ENCODE measurements at places on chromosomes 11 and 22.

- no peak for DNase-seq
Observed at GRCh38 chr22:27684901-27685300, 116.7 kb downstream of the MN1 start.

DNA sequence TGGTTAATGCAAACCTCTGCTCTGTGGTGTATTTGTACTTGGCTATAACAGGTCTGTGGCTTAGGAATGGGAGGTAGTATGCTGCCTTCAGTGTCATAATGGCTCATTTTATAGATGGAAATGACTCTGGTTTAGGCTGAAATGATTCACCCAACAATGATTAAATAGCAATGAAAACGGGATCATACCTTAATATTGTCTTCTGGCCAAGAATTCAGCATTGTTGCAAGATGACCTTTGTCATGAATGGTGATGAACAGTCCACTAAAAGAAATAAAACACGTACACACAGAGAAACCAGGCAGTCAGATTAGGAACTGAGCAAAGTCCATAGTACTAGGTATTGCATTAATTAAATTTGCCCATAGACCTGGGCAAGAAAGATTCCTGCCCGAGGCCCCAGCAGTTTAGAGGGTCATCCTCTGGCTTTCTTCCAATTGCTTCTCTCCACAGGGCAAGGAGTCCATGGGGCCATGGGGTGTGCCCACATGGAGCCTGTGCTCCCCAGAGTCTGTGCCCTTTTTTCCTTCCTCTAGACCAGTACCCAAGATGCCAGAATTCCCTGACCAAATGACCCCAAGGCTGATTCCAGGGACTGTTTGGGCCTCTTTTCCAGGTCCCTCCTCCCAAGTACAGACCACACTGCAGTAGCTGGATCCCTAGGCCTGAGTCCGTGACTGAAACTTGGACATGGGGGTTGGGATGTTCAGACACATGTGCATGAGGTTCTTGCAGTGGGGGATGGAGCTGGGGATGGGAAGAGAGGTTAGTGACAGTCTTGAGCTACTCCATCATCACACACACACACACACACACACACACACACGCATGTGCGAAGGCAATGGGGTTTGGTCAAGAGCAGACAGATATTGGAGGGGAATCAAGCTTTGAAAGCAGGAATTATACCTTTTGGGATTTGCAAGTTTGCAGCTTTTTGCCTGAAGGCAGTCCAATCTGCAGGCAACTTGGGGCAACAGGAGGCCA is 134.2 kb downstream of the CCDC81 start:
- DNase-seq = no peak

DNA sequence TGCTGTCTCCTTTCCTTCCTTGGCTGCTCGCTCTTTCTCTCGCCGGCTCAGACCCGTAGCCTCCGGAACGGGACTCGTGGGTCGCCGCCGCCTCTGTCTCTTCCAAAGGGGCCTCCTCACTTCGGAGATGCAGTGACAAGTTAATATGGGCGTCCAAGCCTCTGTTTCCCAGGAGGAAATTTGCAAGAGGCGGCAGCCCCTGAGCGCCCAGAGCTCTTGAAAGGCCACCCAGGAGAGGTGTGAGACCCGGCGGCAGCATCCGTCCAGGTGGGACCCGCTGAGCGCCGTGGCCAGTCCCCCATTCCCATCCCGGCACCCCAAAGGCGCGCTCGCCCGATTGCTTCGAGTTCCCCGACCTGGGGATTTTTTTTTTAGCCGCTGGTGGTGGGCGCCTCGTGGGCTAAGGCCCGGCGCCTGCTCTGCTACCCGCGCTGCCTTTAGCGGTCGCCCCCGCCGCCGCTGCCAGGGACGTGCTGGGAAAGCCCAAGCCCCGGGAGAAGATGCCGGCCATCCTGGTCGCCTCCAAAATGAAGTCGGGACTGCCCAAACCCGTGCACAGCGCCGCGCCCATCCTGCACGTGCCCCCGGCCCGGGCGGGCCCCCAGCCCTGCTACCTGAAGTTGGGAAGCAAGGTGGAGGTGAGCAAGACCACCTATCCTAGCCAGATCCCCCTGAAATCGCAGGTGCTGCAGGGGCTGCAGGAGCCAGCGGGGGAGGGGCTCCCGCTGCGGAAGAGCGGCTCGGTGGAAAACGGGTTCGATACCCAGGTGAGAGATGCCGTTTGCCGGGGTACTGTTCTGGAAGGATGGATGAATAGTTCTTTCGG is 772 bp downstream of the NAV2 start:
- no peak for DNase-seq

GRCh38 chr11:114099392-114100178 is 40.1 kb downstream of the ZBTB16 start:
- no peak for DNase-seq

DNA sequence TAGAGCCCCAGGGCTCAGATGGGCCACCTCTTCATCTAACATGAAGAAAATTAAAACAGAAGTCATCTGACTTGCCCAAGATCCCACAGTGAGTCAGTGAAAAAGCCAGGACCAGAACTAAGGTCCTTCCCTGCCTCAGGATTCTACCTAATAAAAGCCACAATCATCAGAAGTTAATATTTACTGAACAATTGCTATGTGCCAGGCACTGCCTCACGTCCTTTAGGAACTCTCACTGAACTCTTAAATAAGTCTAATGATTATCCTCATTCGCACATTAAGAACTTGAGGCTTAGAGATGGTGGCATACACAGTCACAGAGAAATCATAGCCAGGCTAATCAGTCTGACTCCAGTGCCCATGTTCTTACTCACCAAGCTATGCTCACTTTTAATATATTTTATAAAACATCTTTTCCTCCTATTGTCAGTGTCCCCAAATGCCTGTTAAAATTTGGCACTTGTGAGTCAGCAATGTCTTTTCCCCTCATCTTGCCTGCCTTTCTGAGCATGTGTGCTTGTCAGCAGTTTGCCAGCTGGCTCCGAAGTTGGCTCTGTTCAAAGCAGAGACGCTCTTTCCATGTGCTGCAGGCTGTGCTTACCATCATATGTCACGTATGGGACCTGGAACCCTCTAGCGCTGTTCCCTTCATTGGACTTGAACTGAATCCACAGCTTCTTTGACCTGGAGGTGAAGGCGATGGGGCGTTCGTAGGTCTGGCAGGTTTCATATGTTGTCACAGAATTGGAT is 21.5 kb upstream of the NRIP3 start:
- no peak for DNase-seq

DNA sequence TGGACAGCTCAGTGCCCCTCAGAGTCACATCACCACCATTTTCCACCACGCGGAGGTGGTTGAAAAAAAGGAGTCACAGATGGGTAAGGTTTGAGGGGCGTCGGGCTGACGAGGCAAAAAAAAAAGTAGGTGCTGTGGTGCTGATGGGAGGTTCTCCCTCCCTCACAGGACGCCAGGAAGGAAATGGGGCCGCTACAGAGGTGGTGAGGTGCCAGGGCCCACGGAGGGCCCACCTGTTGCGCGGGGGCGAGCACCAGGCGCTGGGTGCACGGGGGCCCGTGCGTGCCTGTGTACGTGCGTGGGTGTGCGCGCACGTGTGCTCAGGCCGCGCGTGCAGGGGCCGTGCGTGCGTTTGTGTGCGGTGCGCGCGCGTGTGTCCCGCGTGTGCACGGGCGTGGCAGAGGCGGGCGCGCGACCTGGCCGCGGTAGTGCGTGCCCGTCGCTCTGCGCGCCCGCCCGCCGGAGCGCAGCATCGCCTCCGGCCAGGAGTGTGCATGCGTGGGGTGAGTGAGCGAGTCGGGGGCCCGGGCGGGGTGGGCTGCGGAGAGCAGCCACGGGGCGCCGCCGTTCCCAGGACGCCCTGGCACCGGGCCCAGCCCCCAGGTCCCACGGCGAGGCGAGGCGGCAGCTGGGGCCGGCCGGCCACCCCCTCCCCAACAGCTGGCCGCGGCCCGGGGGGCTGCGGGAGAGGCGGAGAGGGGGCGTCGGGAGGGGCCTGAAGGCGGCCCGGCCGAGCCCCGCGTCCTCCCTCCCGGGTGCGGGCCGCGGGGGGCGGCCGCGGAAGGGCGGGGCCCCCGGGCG is 2.8 kb downstream of the PDGFB start:
- no peak for DNase-seq

DNA sequence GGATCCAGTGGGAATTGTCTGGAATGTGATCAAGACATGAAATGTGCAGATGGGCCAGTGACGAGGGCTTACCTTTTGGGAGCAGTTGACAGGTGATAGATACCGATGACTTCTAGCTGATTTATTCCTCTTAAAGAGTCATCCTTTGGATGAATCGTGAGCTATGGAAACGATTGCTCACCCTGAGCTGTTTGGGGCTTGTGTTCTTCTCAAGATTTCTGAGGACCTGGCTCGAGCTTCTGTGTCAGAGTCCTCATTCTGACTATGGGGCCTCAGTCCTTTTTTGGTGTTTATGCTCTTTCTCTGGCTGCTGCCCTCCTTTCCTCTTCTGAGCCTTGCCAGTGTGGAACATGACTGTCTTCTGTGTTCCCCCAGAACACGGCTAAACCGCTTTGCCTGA is 11.9 kb upstream of the AMPD3 start:
- no peak for DNase-seq

All from stimulated activated CD8-positive, alpha-beta memory T cell treated with anti-CD3 and anti-CD28 coated beads, Interleukin-15, amount 100 ng/mL, for 24 hours (primary cell).